ENCODE measurements at places on chromosomes 5 and 9. TPM values are rescaled to one million over a fixed set of nuclear protein-coding genes. Genes with fewer than 3 reads are reported as not detected.

The CTSV gene
- total RNA-seq = 107 TPM

The MAML1 gene
- total RNA-seq = 14.2 TPM

The HTR1A gene
- 0.57 TPM for total RNA-seq

The FOXD4 gene
- 0.30 TPM for total RNA-seq

- DNase-seq = peak; percentile 7
These were observed 6.9 kb downstream of the SLC31A1 start for GRCh38 chr9:113228130-113228665.

DNA sequence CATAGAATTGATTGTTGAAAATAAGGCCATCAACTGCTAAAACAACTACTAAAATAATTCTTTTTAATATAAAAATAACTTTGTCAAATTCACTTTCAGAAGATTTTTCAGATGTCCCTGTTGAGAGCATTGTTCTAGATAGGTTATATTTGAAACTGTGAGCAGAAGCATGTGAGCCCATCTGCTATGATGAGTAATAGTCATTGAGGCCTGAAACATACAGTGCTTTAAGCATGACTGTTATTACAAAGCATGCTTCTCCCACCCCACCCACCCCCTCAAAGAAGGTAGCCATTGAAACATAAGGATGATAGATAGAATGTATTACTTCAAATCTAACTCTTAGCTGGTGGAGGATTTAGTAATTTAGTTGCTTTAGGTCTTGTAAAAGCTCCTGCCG lies 86.0 kb downstream of the UHRF2 start:
- no peak for DNase-seq

- DNase-seq = no peak
These were observed 1353.4 kb upstream of the WWC1 start for GRCh38 chr5:166938071-166938470.

DNA sequence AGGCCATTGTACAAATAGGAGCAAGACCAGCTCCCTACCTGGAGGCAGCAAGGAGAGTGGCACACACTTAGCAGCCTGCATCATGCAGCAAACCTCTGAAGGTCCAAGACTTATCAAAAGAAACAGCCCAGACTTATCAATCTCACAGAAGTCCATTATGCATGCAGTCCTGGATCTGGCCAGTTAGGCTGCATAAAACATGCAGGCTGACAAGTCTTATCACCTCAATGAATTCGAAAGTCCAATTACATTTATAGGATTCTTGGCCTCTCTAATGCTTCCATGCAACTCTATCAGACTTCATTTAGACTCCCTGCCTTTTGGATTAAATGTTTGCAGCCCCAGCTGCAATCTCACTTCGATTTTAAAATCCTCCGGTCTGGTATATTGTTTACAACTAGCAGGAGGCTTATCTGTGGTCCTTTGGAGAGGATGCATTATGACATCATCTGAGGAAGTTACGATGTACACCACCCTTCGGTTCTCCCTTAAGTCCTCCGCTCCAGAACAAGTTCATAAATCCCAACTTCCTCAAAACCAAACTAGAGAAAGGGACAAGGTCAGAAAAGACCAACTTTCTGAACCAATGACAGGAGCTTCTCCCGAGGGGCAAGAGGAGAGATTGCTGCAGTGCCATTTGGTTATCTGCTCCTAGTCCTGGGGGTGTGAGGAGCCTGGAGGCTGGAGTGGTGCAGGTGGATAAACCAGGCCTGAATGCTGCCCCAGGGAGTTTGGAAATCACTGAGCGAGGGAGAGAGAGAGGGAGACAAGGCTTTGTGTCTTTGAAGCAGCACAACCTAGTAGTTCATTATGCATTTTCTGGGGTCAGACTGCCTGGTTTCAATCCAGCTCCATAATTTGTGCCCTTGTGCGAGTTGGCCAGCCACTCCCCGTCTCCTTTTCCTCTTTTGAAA lies 313.9 kb downstream of the TLE1 start:
- DNase-seq = no peak

GRCh38 chr5:43270645-43271044 lies 42.6 kb downstream of the HMGCS1 start:
- DNase-seq = no peak

- DNase-seq = no peak
These were observed 554.0 kb downstream of the TLE4 start for GRCh38 chr9:80125731-80126264.

DNA sequence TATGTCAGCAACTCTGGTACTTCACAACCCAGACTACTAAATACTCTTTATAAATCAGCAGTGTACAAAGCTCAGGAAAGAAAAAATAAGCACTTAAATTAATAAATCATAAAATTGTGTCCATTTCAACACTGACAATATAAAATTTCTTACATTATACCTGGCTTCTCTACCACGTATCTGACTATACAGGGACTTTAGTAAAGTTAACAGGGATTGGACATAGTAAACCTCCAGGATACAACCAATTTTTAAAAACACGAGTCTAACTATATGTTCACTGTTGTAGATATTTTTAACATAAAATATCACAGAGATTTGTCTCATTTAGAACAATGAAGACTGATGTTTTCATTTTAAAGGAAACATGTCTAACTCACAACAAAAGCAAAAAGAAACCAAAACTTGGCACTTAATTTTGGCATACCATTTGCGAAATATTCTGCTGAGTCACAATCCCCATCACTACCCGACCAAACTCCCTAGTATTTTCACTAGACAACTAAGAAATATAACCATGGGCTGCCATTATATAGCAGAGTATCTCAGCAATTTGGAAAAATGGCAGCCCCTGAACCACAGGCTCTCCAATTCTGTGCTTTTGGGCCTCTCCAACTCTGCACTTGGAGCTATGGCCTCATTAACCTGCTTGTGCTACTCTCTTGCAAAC lies 14.4 kb downstream of the FAM169A start:
- DNase-seq = no peak

Measured in hepatocyte (in vitro differentiated cells).